ENCODE measurements at places on chromosomes 2 and 18.

GRCh38 chr2:84283506-84283905 lies 175.6 kb downstream of the SUCLG1 start:
- no peak for DNase-seq

GRCh38 chr2:64606479-64607363 lies 47.0 kb downstream of the SERTAD2 start:
- peak; percentile 56 for DNase-seq

DNA sequence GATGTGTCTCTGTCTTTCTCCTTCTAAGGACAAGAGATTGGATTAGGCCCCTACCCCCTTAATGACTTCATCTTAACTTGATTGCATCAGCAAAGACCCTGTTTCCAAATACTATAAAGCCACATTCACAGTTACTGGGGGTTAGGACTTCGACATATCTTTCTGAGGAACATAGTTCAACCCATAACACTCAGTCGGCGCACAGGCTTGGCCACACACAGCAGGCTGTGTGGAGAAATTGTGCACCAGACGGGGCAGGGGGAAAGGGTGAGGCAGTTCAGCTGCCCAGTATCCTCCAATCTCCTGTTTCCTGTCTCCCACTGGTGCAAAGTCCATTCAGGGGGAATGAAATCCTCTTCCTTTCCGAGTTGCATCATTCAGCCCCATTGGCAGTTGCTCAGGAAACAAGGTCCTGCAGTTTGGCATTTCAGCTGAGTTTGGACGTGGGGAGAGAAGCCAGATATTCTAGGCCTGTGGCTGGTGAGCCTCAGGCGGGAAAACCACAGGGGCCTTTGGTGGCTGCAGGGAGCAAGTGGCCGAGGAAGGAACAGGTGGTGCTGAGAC lies 9.4 kb upstream of the RAPGEF4 start:
- no peak for DNase-seq

GRCh38 chr2:55922291-55922907 lies 1.2 kb downstream of the EFEMP1 start:
- no peak for DNase-seq

- DNase-seq = no peak
These were observed 25.8 kb upstream of the ZNF397 start for GRCh38 chr18:35215026-35215425.

GRCh38 chr2:10297959-10298531 lies 4.7 kb upstream of the HPCAL1 start:
- DNase-seq = no peak

GRCh38 chr2:11344956-11345677 lies 681 bp upstream of the ROCK2 start:
- peak; percentile 76 for DNase-seq

All from C1 segment of cervical spinal cord (tissue), 14 donors.